Renal cortex interstitium (tissue), 15 donors: ENCODE measurements at places on chromosomes 11 and 22.

GRCh38 chr11:111162305-111162704 lies 83.2 kb upstream of the POU2AF2 start:
- no peak for DNase-seq

- DNase-seq, result no peak
Observed at GRCh38 chr11:82703226-82703625, 30.4 kb downstream of the FAM181B start.

DNA sequence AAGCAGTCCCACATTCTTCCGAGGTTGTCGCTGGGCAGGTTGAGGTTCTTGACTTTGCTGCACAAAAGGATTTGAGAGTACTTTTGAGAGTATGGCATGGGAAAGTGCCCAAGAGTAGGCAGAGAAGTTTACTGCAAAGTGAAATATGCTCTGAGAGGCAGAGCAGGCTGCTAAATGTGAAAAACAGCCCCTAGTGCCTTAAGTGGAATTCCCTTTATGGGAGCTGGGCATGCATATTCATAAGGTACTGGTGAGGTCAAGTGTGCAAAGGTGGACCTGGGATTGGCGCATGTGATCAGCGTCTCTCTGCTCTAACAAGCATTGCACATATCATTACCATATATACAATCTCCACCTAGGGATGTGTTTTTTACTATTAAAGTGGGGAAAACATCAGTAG lies 12.0 kb upstream of the APOL4 start:
- DNase-seq, result no peak

DNA sequence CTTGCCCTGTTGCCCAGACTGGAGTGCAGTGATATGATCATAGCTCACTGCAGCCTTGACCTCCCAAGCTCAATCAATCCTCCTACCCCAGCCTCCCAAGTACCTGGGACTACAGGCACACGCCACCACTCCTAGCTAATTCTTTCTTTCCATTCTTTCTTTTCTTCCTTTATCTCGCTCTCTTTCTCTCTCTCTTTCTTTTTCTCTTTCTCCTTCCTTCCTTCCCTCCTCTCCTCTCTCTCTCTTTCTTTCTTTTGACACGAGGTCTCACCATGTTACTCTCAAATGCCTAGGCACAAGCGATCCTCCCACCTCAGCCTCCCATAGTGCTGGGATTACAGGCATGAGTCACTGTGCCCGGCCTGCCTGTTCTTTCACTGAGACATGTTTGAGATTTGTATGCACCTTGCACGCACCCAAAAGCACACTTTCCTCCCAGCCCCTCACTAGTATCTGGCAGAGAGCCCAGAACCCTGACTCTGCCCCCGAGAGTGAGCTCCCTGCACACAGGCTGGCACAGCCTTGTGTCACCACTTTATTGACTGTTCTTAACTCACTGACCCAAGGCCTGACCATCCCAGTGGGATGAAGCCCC lies 56.8 kb downstream of the CD6 start:
- DNase-seq, result no peak

DNA sequence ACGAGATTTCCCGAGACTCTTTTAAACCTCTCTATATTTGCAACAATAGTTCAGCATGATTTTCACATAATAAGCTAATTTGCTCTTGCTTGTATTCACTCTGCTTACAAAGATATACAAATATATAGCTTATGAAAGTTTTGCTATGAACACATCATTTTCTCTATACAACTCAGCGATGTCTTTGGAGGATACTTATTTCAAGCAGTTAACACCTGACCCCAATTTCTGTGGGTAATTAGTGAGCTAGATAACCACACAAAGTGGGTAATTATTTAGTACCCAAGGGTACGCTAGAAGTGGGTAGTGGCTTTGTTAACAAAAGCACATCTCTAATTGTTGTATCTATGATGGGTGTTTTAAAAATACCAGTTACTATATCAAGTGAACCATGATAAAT lies 12.3 kb downstream of the BLID start:
- no peak for DNase-seq

DNA sequence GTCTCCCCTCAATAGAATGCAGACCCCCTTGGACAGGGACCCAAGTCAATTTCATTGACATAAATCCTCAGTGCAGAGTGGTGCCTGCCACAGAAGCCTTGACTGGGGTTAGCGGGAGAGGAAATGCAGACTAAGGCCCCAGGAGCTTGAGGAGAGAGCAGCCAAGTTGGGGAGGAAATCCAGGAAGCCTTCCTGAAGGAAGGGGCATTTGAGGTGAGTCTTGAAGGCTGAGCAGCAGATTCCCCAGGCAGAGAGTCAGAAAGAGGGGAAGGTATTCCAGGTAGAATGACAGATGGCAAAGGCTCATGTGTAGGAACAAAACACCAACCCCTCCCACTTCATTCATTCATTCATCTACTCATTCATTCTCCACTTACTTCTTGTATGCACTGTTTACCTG lies 10.3 kb downstream of the MYEOV start:
- no peak for DNase-seq

DNA sequence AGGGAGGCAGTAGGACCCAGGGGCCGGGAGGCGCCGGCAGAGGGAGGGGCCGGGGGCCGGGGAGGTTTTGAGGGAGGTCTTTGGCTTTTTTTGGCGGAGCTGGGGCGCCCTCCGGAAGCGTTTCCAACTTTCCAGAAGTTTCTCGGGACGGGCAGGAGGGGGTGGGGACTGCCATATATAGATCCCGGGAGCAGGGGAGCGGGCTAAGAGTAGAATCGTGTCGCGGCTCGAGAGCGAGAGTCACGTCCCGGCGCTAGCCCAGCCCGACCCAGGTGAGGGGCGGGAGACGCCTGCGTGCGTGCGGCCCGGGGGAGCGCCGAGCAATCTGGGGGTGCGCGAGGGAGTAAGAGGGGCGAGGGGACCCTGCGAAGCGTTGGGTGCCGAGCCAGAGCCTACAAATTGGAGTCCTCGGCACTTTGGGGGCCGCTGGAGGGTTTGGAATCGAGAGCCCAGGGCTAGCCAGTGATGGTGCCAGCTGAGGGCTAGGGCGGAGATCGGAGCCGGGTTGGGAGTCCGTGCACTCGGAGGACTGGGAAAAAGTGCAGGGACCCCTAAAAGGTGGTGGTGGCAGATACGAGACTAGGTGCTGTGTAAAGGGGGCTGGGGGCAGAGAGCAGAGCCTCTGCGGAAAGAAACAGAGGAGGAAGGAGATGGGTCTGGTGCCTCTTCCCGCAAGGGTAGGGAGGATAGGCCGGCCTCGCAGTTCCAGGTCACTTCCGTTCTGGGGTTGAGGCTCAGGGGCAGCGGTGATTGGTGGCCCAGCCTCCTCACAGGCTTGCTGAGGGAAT lies at the start of gene SERPINH1:
Gene SERPINH1, plus strand, starts transcription at position 206 of the 788 bp plus-strand sequence. CDS start 4,097 bp downstream, outside the sequence.
- DNase-seq, result peak; percentile 85

DNA sequence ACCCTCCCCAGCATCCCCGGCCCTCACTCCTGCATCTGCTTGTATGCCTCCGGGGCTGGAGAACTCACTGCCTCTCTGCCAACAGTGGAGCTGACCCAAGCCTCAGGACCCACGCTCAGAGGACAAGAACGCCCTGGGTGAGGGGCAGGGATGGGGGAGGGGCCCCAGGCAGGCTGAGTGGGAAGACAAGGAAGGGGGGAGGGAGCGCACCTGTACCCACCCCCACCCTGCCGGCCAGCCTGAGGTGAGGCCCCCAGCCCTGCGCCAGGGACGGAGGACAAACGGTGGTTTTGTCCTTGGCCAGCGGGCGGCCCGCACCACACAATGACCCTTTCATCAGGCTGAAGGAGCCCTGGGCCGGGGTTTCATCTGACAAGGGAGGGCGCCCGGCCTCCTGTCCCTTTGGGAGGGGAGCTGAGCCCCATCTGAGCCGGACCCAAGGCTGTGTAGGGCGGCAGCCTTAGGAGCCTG lies 10.0 kb downstream of the WNT7B start:
- DNase-seq, result no peak

GRCh38 chr11:106278391-106278790 lies 200.9 kb downstream of the AASDHPPT start:
- no peak for DNase-seq

GRCh38 chr11:120524536-120525085 lies 13.1 kb downstream of the GRIK4 start:
- DNase-seq, result no peak

GRCh38 chr11:112289588-112290492 lies 29.2 kb upstream of the PLET1 start:
- peak; percentile 52 for DNase-seq

DNA sequence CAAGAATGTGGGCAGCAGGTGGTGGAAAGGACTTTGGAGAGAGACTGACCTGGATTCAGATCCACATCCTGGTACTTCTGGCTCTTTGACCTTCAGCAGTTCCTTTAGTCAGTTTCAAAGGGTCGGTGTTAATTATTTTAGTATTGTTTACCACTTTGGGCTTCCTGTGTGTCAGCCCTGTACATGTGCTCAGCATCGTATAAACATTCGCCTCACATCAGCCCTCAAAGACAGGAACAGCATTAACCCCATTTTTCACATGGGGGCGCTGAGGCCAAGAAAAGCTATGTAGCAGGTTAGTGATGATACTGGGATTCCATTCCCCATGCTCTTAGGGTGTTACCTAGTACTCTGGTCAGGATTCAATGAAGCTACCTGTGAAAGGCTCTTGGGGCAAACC lies 72.1 kb upstream of the YWHAH start:
- no peak for DNase-seq

GRCh38 chr11:47538741-47539565 lies 14.0 kb downstream of the CELF1 start:
- no peak for DNase-seq
